ENCODE measurements at places on chromosomes 16 and 17.

DNA sequence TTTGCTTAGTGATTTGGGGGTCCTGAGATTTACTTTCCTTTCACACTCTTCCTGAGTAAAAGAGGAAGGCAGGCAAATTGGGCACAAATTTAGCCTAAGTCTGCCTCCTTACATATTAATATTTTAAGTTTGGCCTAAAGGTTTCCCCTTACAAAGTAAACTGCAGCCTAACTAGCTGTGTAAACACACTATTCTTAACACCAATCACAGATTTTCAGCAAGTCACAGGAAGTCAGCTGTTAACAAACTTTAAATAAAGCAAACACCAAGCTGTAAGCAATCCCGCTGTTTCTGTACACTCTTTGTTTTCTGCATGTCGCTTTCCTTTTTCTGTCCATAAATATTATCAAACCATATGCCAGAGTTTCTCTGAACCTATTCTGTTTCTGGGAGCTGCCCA is 45.1 kb upstream of the ABCC11 start:
- no peak for DNase-seq

- DNase-seq: no peak
Observed at GRCh38 chr16:19857593-19858339, 26.9 kb downstream of the GPRC5B start.

DNA sequence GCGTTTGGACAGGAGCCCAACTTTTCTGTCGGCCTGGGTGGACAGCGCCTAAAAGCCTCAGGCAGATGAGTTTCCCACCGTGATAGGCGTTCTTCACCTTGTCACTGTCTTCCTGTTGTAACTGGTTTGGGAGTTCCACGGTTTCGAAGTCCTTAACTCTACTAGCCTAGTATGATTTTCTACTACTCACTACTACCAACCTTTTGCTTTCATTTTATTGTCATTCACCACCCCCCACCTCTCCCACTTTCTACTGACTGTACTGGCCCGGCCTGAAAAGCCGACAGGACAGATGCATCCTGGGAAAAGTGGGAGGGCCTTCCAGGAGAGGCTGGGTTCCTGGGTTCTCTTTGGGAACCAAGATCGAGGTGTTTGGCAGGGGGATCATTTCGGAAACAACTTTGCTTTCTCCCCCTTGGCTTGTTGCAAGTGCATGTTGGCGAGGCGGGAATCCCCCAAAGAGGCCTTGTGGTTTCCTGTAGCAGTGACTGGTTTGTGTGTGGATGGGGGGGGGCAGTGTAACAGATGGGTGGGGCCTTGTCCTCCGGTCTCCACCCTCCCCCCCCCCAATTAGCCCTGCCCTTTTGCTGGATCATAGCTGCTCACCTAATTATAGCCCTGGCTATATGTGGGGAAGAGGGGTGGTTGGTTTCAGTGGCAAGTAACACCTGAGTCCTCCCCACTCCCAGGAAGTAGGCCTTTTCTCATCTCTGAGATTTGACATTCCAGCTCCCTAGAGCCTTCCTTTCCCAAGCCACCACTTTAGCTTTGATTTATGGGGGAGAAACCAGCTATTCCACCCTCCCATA is 1.4 kb downstream of the EIF5A start:
- peak; percentile 80 for DNase-seq

- DNase-seq: no peak
Observed at GRCh38 chr16:49459953-49460735, 86.5 kb downstream of the C16orf78 start.

- DNase-seq: no peak
Observed at GRCh38 chr16:1740781-1741490, 30.4 kb downstream of the NME3 start.

GRCh38 chr17:72530454-72530853 is 409.6 kb downstream of the SOX9 start:
- DNase-seq: no peak

DNA sequence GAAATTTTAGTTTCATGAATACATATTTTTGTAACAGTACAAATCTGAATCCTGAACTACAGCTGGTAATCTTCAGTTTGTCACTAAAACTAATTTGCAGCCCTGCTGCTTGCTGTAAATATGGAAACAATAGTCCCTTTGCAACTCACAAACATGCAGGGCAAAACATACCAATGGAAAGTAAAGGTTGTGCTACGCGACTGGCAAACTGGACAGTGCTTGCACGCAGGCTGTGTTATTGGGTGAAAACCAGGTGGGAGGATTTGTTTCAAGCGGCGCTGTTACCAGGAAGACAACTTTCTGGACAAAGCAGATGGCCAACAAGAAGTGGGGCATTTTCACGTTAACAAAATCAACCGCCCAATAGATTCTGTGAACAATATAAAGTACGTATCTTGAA is 93.5 kb downstream of the CDYL2 start:
- no peak for DNase-seq

GRCh38 chr17:56867948-56868376 is 34.0 kb downstream of the DGKE start:
- DNase-seq: no peak

GRCh38 chr17:28662527-28662829 is 473 bp downstream of the SUPT6H start:
- no peak for DNase-seq

GRCh38 chr16:64121473-64121872 is 1000.4 kb downstream of the CDH11 start:
- DNase-seq: no peak

DNA sequence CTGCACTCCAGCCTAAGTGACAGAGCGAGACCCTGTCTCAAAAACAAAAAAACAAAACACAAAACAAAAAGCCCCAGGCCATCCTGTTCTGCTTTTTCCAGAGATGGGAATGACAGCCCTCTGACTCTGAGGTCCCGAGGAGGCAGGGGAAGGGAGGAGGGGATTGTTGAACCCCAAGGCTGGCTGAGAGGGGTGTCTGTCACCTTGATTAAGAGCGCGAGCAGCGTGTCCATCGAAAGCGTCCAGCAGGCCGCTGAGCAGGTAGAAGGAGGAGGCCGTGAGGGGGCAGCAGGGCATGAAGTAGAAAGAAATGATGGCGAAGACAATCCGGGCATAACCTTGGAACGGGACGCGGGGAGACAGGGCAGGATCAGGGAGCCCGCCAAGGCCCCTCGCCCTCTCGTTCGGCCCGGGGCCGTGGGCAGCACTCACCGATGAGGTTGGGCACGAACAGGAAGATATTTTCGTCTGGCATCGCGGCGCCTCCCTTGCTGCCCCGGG is 593 bp downstream of the CDIPT start:
- DNase-seq: no peak

GRCh38 chr17:17416400-17417360 is 60.1 kb upstream of the MED9 start:
- DNase-seq: no peak

DNA sequence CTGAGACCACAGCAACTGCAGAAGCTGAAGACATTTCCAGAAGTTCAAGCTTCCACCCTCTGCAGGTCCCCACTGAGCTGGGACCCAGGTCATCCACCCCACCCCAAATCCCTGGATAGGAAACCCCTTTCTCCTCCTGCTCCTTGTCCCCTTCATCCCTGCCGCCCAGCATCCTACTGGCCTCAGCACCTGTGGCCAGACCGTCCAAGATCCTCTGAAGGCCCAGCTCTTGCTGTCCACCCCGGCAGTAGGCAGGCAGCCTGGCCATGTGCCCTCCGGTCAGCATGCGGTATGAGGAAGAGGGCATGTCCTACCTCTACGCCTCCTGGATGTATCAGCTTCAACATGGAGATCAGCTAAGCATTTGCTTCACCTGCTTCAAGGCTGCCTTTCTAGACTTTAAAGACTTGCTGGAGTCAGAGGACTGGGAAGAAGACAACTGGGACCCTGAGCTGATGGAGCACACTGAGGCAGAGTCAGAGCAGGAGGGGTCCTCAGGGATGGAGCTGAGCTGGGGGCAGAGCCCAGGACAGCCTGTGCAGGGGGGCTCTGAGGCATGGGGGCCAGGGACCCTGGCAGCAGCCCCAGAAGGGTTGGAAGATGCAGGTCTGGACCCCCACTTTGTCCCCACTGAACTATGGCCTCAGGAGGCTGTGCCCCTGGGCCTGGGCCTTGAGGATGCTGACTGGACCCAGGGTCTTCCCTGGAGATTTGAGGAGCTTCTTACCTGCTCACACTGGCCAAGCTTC is 3.0 kb downstream of the TEX19 start:
- DNase-seq: no peak
